ENCODE measurements at places on chromosomes 1 and 21.

DNA sequence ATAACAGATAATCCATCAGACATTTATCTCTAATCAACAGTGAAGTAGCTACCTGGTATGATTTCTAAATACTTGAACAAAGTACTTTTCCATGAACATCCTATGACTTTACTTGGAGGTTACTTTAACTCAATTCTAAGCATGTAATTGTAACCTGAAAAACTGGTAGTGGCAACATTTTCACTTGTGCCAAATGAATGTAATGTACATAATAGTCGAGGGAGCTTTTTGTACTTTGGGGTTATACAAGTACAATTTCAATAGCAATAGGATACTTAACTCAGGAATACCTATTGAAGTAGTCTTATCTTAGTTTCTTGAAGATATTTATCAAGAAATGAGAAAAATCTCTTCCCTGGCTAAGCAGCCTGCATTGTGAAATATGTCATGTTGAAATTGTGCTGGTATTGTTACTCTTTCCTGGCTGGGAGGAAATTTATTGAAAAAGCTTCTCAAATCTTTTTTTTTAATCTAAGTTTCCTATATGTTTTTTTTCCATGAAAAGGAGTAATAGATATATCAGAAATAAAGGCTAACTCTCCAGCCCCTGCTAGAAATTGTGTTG is 33.7 kb upstream of the CACYBP start:
- DNase-seq, result no peak

DNA sequence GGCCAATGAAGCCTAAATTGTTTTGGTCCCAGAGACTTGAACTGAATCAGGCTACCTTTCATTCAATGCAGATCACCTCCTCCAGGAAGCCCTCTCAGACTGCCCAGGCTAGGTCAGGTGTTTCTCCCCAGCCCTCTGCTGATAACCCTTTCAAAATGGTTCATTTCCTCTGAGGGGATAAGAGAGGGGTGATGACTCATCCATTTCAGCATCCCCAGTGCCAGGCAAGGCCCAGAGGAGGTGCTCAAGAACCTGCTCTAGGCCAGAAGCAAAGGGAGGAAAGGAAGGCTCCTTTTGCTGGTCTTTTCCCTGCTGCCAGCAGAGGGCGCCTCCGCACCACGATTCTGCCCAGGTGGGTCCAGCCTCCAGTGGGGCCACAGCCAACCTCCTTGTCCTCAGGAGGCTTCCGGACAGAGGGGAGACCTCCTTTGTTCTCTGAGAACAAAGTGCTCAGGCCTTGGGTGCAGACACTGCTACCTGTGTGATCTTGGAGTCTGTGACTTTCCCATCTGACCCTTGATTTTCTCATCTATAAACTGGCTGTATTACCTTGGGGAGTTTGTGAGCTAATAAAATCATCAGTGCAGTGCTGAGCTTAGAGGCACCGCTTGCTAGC is 45.3 kb upstream of the ARHGEF10L start:
- DNase-seq, result peak; percentile 46

DNA sequence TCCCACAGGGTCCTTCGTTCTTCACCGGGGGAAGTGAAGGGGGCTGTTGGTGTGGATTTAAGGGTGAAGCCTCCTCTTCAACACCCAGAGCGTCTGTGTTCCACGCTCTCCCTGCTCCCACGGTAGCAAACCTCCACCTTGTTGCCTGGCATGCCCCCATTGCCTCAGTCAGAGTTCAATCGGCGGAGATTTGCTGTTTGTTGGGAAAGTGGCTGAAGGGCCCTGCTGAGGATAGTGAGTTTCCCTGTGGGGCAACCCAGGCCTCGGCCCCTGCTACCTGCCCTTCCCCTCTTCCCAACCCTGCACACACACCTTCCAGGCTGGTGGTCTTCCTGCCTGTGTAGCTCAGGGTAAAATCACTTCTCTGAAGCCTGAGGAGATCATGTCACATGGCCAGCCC is 60.5 kb downstream of the TOR1AIP2 start:
- no peak for DNase-seq

DNA sequence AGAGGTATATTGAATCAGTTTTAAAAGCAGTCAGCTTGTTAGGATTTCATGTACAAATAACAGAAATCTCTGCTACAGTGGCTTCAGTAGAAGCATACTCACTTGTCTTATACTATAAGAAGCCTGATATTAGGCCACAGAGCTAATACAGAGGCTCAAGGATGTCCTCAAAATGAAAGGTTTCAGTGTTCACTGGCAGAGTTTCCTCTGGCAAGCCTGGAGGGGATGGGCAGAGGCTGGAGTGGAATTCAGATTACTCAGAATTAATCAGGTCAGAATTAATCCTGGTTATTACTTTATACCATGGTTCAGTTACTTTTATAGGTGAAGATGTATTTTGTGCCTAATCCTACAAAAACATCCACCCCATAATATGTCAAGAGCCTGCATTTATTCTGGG is 520.5 kb downstream of the USP25 start:
- no peak for DNase-seq

- DNase-seq, result peak; percentile 74
Observed at GRCh38 chr1:148388260-148389026, 94.7 kb downstream of the PPIAL4G start.

DNA sequence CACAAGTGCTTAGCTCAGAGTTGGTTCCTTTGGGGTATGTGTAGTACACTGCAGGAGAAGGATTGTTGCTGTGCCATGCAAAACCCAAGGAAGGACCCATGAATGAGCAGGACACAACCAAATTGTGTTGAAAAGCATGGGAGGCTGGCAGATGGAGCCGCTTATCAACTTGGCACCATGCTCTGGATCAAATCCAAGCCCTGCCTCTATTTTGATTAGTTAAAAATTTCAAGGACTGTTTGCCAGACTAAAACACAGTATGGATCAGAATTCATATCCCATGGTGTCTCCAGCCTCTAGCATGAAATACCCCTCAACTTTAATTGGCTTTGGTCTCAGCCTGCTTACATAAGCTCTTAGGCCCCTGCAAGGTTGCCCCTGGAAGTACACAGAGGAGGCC is 27.8 kb downstream of the CCDC185 start:
- no peak for DNase-seq

DNA sequence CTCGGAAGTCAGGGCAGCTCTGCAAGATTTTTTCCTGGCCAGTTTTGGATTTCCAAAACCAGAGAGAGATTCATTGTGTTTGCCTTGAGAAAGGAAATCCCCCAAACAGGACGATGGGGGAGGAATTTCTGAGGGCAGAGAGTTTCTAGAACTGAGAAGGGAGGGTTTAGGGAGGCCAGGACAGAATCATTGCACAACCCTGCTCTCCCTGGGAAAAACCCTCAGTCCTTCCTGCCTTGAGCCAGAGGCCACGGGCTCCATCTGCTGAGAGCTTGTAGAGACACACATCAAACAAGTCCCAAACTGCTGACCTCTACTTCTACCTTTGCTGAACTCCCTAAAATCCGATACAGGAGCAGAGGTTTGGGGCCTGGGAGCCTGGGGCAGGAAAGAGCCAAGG is 99.7 kb downstream of the NMNAT2 start:
- DNase-seq, result no peak

DNA sequence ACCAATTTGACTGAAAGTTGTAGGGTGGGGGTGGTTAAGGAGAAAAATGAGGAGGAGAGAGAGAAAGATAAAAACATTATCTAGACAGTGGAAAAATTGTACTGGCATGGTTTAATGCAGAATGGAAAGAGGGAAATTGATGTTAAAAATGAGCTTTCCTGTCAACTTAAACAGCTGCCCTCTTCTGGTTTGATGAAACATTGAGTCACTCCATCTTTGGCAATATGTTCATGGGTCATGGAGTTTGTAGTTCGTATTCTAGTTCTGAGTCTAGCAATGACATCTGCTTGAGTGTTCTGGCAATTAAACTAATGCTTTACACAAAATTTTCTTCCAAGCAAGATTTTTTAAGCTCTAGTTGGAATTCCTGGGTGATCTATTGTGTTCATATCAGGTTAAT is 9.6 kb downstream of the ZNF648 start:
- DNase-seq, result no peak

Data from stimulated activated CD4-positive, alpha-beta T cell treated with anti-CD3 and anti-CD28 coated beads, Interleukin-15, amount 100 ng/mL, for 1 hour (primary cell).